Stimulated activated CD8-positive, alpha-beta memory T cell treated with anti-CD3 and anti-CD28 coated beads, Interleukin-7, amount 100 ng/mL, for 4 hours (primary cell): ENCODE measurements at places on chromosomes 16 and 17.
A peak's percentile ranks its signal among the peaks of the same experiment; 100 is the strongest.

DNA sequence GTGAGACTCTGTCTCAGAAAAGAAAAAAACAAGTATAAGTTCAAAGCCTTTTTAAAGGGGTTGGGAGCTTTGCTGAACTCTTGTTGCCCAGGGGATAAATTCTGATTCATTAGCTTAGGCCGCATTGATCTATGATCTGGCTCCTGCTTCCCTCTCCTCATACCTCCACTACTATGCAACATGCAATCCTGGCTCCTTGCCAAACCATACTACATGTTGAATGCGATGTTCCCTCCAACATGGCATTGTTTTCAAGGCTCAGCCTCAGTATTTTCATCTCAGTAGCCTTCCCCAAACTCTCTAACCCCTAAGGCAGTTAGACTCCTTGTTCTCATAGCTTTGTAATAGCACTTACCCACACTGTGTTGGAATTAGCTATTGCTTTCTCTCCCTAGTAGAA, 6.2 kb downstream of the REXO5 start:
- DNase-seq = no peak

DNA sequence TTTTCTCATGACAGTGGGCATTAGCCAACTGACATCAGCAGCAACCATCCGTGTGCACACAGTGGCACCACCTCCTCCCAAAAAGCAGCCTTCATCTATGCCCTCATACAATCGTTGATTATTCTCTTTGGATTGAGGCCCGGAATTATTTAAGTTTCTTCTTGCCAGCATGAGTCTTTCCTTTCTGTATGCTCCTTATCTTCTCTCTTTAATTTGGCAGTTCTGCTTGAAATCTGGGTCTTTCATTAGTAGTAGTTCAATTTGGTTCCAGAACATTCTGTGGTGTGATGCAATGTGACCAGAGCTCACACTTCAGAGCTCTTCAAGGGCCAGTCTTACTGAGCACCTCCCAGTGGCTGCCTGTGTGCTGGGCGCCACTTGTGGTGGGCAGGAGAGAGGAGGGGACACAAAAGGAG, 52.2 kb upstream of the STH start:
- DNase-seq = no peak

DNA sequence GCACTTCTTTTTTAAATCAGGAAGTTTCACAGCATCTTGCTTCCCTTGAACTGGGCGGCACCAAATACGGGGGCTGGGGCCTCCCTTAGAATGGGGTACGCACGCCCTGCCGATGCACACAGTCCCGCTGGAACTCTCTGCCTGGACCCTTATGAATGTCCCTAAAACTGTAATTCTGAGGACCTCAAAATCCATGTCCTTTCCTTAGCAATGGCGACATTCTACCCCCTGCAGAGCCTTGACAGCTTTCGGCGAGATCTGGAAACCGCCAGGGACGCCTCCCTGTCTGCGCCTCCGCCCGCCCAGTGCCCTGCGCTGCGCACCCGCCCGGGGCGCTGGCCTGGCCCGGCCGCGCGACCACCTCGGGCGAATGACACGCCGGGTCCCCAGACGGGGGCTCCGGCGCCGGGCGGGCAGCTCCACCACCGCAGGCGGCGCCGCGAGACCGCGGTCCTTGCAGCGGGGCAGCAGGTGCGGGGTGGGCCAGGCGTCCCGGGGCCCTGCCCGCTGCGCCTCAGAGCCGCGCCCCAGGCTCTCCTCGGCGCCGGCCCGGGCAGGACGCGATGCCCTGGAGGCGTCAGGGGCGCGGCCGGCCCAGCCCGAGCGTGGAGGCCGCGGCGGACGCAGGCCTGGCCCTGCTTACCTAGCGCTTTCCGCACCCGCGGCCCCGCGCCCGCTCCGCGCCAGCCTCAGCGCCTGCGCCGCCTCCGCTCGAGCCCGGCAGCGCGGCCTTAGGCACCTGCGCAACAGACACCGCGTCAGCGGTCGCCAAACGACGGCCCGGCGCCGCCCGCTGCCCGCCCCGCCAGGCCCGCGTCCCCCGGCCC, 548 bp downstream of the HAGH start:
- DNase-seq = peak; percentile 27

GRCh38 chr17:55510986-55511721, at the start of gene SMIM36:
Gene SMIM36 (minus strand): TSS chr17:55511452.
- no peak for DNase-seq

DNA sequence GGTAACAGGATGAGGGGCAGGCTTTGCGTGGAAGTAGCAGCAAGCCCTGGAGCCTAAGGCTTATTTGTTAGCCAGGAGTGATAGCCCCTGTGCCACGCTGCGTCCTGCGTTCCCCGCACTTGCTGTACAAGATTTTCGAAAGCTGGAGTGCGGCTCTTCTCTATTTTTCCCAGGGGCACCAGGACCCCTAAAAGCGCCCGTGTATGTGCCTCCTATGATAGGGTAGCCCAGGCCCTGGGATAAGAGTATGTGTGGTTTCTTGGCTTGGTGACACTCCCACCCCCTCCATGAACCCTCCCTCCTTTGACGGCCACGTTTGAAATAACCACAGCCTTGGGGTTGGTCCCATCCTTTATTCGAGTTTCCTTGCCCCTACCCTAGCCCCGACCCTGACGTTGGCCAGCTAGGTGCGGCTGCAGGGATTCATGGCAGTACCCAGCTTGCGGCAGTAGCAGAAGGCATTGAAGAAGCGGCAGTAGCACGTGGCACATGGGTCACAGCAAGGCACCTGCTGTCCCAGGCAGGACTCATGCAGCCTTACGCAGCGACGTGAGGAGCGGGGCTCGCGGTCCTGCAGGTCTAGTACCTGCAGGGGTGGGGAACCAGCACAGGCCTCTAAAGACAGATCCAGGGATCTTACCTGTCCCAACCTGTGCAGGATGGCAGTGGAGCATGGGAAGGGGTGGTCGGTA, 968 bp downstream of the AGRP start:
- DNase-seq = no peak

GRCh38 chr17:82089723-82090548, 8.1 kb downstream of the FASN start:
- DNase-seq = no peak

- DNase-seq = no peak
These were observed 16.3 kb upstream of the DPEP1 start for GRCh38 chr16:89596957-89597649.

DNA sequence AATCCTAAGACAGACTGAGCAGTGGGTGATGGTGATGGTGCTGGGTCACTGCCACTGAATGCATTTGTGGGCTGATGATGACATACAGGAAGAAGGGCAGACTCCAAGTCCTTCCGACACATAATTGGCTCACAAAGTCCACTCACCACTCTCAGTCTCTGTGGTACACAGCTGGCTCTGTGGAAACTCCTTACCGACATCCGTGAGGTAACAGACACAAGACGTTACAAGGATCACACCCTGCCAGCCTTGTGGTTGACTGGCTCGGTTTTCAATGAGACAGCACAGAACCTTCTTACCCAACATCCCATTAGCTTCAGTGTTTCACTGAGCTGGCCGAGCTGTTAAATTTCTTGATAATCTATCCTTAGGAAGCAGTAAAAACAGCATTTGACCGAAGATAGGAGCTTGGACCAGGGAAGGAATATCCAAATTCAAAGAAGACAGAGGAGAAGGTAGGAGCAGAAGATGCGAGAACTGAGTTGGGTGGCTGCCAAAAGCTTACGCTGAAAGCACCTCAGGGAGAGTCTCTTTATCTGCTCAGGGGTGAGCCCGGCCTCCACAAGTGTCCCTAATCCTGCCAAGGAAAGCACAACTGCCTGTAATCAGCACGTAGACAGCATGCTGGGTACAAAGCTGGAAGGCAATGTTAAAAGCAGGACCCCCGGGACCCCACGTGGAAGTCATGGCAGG, 5.5 kb upstream of the MXRA7 start:
- peak; percentile 73 for DNase-seq

DNA sequence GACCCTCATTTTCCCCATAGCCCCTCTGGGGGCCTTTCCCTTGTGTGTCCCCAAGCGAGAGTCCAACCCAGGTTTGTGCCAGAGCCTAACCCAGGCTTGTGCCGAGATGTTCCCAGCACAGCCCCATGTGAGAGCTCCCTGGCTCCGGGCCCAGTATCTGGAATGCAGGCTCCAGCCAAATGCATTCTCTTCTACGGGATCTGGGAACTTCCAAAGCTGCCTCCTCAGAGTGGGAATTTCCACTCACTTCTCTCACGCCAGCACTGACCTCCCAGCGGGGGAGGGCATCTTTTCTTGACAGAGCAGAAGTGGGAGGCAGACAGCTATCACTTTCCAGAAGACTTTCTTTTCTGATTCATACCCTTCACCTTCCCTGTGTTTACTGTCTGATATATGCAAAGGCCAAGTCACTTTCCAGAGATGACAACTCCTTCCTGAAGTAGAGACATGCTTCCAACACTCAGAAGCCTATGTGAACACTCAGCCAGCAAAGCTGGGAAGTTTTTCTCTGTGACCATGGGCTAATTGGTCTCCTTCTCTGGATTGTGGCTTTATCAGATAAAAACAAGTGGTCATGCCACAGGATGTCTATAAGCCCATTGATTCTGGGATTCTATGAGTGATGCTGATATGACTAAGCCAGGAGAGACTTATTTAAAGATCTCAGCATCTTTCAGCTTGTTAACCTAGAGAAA, 2.5 kb upstream of the CCL2 start:
- no peak for DNase-seq

DNA sequence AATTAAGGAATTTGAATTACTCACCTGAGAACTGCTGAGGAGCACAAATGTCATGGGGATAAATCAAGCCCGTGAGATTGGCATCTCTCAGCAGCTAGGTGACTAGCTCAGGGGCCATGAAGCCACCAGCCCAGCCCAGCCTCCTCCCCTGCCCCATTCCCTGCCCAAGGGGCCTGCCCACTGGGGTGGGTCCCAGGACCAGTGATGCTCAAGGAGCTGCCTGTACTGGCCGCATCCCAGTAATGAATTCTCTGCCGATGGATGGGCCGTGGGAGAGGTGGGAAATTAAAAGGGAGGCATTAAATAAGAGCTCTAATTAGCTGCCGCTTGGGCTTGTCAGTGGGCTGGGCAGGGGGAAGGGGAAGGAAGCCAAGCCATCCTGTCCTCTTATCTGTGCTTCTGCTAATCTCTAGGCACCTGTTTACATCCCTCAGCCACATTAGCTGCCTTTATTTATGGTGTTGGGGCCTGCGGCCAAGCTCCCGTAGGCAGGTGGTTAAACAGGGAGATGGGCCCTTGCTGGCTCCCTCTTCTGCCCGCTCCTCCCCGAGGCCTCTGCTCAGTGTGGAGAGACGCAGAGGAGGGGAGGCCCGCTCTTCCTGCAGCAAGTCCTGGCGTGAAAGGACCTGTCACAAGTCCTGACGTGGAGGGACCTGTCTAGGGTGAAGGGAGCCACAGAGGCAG, 48.8 kb downstream of the PIPOX start:
- no peak for DNase-seq

GRCh38 chr16:55009581-55009980, 78.9 kb downstream of the IRX5 start:
- DNase-seq = no peak

DNA sequence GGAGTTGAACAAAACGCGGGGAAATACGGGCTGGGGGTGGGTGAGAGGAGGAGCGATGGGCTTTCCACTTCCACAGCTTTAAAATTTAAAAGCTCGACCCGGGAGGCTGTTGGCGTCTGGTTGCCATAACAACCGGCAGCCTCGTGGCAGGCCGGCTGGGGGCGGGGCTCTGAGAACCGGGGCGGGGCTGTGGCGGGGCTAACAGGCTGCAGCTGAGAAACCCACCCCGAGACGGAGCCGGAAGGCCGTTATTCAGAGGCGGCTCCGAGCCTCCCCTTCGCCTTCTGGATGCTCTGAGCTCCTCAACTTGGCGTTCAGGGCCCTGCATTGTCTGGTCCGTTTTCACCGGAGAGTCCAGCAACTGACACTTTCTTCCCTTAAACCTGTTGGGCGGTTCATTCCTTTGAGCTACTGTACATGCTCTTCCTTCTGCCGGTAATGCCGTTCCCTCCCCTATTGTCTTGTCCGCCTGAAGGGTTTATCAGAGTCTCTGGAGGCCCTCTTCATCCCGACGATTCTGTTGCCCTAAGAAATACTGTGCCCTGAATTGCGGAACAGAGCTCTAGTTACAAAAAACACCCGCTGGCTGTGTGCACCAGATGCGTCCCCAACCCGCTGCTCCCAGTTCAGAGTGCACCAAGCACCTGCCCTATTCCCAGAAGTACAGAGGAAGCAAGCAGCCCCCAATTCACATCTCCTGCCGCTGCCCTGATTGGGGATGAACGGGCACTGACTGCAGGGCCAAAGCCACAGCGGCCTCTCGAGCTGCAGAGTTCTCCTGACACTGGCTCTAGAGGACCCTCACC, 596 bp downstream of the DNAAF8 start:
- peak; percentile 94 for DNase-seq

- DNase-seq = peak; percentile 63
These were observed 47.0 kb upstream of the AMZ2 start for GRCh38 chr17:68200689-68201417.

DNA sequence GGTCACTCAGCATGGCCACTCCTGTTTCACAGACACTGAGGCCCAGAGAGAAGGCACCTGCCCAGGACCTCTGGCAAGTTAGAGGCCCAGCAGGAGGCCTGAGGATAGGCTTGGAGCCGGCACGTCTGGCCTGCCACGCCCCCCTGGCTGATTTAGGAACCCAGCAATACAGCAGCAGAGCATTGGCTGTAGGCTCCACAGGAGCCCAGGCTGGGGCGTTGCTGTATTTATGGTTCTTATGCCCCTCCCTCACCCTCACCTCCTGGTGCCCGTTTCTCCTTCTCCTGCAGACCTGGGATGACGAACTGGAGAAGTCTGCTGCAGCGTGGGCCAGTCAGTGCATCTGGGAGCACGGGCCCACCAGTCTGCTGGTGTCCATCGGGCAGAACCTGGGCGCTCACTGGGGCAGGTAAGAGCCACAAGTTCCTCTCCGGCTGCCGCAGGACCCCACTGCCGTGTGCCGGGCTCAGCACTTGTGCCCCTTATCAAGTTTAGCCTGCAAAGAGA, 25.8 kb downstream of the CRISPLD2 start:
- no peak for DNase-seq

- no peak for DNase-seq
These were observed 113.8 kb downstream of the ABCC12 start for GRCh38 chr16:48041981-48042421.

DNA sequence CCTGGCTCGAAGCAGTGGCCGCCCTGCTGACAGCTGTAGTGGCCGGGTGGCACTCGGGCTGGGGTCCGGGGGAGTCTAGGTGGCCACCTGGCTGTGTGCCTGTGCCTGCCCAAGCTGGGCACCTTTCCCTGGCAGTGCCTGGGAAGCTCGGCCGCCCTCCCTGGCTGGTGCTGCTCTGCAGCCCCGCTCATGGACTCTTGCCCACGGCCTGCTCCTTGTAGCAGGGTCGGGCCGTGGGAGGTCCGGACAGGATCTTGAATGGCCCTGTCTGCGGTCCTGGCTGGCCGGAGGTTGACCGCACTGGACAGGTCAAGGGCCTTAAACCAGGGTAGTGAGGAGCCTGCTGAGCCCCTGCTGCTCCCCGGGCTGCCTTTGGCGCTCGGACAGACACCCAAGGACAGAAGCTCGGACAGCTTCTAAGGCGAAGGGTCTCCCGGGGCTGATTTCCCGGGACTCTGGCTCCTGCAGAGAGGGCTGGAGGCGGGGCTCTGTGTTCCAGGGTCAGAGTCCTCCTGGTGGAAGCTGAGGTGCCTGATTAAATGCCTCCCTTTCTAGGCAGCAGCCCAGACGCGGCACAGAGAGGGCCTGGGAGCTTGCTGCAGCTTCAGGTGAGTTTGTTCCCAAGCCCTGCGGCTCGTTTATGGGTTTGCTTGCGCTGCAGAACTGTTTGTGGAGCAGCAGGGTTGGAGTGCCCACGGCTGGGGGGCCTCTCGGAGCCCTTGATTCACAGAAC, 6.0 kb downstream of the CAPN15 start:
- DNase-seq = no peak

GRCh38 chr17:48883171-48883570, 9.4 kb upstream of the ATP5MC1 start:
- no peak for DNase-seq

GRCh38 chr17:16477255-16477654, 14.7 kb downstream of the LRRC75A start:
- no peak for DNase-seq

- DNase-seq = no peak
These were observed 42.6 kb upstream of the CLEC18B start for GRCh38 chr16:74463888-74464287.
